NCI-H1694 (cell line): ENCODE measurements at places on chromosomes 12 and 14.
A peak's percentile ranks its signal among the peaks of the same experiment; 100 is the strongest.

GRCh38 chr12:110965574-110965973 is 45.2 kb upstream of the MYL2 start:
- no peak for DNase-seq

DNA sequence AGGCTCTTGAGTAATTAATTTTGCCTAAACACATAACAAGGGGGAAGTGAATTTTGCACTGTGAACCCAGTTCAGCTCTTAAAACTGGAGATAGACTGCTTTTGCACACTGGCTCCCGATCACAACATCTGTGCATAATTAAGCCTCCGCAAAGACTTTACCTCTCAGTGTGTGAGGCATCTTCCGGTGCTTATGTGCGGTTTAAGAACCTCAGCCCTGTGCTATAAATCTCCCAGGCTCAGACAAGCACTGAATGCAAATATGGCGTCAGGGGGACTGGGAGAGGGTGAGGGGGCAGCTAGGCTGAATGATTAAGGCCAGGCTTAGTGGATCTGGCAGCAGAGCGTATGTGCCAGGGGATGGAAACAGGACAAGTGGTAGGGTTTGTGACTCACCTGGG is 103.3 kb downstream of the ADCK1 start:
- no peak for DNase-seq

GRCh38 chr12:112537710-112538396 is 119.1 kb downstream of the PTPN11 start:
- no peak for DNase-seq

DNA sequence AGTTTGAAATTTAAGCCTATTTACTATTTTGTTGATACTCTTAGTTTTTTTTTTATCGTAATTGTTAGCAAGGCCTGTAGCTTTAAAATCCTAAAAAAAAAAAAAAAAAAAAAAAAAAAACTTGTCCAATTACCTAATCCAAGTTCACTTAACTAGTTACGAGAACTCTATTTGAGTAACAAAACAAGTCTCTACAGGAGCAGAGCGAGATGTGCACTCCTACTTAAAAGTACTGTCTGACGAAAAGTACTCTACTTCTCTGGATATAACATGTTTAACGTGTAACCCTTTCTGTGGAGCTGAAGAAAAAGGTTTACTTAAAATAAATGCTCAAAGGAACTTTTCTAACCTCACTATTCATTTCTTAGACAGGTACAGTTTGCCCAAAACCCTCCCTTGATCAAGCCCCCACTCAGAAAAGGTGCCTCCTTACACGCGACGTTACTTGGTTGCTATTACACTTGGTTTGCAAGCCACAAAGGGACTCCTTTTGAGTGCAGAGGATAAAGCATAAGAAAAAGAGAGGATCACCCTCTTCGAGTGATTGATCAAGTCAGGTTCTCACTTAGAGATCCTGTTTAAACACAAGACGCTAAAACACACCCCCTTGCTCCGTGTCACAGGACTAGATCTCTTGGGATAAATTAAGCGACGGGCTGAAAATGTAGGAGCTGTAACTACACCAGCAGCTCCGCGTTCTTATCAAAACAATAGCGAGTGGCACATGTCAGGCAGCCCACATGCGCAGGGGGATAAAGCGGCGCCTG is 2.2 kb downstream of the BAZ1A start:
- DNase-seq, result peak; percentile 75

DNA sequence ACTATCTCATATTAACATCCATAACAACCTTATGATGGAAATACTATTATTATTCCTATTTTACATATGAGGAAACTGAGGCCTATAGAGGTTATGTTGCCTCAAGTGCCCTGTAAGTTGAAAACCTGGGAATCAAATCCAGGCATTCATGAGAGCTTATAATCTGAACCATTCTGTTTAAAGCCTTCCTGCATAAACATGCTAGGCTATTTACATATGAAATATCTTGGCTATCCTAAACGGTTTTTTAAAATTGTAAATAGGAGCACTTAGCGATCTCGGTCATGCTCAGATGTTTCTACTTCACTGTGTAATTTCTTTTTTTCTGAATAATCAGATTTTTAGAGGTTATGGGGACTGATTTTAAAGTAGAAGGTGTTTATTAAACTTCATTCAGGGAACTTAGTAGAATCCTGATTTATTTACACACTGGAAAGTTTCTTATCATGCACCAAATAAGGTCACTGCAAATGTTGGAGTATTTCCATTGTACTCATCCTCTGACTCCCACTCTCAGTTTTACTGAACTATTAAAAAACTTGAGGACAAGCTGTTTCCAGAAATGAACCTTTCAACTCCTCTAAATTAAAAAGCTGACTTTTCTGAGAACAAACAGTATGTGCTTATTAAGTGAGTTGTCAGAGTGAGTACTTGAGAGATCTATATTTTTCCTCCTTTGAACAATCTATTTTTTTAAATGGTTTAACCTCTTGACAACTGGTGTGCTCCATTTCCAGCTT is 141.7 kb downstream of the PIK3C2G start:
- DNase-seq, result no peak

- no peak for DNase-seq
Observed at GRCh38 chr14:76968621-76969063, 59.9 kb downstream of the IRF2BPL start.

DNA sequence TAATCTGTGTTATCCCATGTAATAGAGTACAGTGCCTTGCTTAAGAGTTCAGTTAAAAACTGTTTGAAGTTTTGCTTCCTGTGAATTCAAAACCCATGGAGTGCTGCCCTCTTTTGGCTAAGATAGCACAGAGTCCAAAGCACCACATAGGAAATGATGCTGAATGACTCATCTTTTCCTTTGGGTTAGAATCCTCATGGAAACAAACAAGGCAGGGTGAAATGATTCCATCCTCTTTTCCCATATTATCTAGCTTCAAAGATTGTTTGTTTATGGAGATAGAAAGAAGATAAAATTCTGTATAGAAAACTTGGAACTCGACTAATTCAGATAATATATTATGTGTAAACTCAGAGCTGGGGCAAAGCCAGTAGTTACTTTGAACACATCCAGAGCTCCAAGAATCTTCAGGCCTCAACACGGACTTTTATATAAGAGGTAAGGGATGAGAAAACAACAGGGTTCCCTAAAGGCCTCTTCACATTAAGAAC is 87.4 kb downstream of the OTOGL start:
- DNase-seq, result peak; percentile 72

DNA sequence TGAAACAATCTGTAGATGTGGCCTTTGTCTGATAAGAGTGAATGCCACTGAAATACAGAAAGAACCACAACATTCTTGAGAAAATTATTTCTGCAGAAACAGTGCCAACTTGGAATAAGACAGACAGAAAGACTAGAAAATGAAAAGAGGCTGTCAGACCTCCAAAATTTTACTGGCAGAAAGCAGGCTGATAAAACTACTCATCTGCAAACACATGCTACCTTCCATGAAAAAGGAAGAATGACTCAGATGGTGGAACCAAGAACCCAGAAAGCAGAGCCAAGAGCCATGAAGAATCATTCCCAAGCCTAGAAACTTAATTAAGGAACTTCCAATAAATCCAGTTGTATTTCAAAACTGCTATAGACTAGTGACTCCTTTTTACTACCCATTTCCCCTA is 31.9 kb upstream of the OSBPL8 start:
- no peak for DNase-seq

GRCh38 chr12:127363392-127363791 is 903.6 kb upstream of the TMEM132C start:
- no peak for DNase-seq

DNA sequence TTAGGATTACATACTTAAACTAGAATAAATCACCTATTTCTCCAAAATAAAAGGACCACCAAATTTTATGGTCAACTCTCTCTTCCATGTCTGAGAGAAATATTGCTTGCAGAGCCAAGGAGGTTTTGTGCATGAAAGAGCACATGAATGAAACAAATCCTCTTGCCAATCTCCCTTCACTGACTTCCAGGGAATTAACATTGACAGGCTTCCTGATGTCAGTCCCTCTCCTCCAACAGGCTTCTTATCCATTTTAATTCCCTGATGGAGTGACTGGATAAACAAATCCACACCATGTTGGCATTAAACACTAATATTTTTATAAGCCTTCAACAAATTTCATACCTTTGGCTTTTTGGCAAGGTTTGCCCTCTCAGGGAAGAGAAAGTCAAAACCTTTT is 45.3 kb upstream of the CNTN1 start:
- no peak for DNase-seq

GRCh38 chr12:12592930-12593329 is 18.7 kb upstream of the CREBL2 start:
- DNase-seq, result no peak

GRCh38 chr14:65255029-65255545 is 152.8 kb upstream of the MAX start:
- no peak for DNase-seq

- peak; percentile 49 for DNase-seq
Observed at GRCh38 chr14:102778338-102779083, 1.3 kb downstream of the TRAF3 start.

- DNase-seq, result peak; percentile 9
Observed at GRCh38 chr12:81874586-81874985, 115.4 kb upstream of the PPFIA2 start.

GRCh38 chr12:53097207-53097563 is 282 bp upstream of the IGFBP6 start:
- no peak for DNase-seq

GRCh38 chr14:52021957-52022600 is 32.7 kb downstream of the RTRAF start:
- DNase-seq, result no peak

GRCh38 chr12:91053951-91054715 is 3.7 kb downstream of the KERA start:
- DNase-seq, result no peak

GRCh38 chr12:96354844-96355534 is 45.2 kb downstream of the CDK17 start:
- DNase-seq, result no peak

DNA sequence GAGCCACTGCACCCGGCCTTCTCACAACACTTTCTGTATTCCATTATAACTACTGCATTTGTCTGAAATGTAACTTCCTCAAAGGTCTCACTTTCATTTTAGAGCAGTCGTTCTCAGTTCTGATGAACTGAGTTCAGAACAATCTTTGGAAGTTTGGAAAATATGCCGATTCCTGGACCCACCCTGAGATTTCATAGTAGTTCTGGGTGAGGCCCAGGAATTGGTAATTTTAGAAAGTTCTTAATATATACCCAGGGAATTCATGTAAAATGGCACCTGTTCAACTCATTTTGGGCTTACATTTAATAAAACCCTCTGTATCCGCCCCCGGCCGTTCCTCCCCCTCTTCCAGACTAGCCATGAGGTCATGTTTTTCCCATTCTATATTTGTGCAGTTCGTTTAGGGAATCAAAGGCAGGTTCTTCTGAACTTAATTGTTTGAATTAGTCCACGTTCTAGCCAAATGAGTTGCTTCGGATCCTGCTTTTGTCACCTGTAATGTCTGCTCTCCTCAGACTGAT is 5.9 kb downstream of the GSG1 start:
- DNase-seq, result no peak

- no peak for DNase-seq
Observed at GRCh38 chr12:109139360-109139759, 23.0 kb downstream of the ACACB start.

GRCh38 chr14:37172024-37172869 is at the start of gene SLC25A21:
Gene SLC25A21 (minus strand): TSS chr14:37172606.
- DNase-seq, result peak; percentile 75

DNA sequence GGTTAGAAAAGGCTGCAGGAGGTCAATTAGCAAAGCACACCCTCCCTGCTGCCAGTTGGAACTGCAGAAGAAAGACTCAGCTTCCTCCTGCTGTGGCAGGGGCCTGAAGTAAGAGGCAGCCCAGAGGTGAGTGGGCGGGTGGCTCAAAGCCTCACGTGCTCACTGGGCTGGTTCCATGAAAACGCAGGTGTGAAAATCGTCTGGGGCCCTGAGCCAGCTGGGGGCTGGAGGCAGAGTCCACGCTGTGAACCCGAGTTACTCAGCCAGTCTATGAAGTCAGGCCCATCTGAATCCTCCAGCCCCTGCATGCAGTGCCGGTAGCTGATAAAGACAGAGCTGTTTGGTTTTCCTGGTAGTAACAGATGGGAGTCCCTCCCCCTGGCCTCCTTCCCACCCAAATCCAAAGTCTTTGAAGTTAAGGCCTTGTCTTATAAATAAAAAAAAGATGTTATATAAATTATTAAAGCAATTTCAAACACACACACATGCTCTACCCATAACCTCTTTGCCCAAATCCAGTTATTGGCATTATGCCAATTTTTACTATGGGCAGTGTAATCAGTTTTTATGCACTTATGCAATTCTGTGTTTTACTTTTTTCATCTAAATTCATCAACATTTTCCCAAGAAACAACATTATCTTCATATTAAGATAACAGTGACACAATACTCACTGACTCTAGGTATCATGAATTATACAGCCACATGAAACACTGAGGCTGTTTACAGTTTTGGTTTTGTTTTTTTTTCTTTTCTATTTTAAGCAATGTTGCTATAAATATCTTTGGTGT is 57.9 kb upstream of the PNMA1 start:
- peak; percentile 79 for DNase-seq
